ENCODE measurements at places on chromosomes 6 and 20.

GRCh38 chr6:37050045-37050853 is 44.8 kb downstream of the FGD2 start:
- no peak for DNase-seq

DNA sequence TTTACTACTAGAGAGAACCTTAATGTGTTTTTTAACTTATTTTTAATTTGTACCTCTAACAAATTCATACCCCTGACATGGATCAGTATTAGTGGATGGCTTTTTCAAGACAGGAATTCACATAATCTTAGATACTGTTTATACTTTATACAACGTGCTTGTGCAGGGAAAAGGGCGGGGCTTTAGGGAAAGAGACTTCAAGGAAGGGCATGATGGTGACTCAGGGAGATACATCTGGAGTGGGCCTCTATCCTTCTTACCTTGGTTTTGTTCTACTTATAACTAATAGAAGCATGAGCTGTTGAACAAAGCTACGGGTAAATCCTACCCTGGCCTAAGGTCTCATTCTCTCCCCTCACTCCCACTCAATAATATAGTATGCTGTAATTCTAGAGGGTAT is 160.8 kb downstream of the C6orf58 start:
- DNase-seq: no peak

DNA sequence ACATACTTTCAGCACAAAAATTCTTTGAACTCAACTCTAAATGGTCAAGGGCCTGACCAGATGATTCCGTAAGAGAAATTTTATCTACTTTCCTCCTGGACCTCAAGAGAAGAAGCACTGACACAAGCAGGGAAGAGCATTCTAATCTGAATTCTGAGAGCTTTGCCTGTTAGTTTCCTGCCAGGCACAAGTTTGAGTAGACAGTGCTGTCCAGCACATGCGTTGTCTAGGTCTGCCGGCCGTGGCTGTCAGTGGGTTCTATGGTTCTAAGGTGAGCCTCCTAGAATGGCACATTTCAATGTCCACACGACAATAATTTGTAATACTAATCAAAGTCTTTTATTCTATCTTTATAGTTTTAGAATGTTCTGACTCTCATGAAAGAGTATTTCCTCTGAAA is 91.9 kb downstream of the RFPL4B start:
- DNase-seq: no peak

DNA sequence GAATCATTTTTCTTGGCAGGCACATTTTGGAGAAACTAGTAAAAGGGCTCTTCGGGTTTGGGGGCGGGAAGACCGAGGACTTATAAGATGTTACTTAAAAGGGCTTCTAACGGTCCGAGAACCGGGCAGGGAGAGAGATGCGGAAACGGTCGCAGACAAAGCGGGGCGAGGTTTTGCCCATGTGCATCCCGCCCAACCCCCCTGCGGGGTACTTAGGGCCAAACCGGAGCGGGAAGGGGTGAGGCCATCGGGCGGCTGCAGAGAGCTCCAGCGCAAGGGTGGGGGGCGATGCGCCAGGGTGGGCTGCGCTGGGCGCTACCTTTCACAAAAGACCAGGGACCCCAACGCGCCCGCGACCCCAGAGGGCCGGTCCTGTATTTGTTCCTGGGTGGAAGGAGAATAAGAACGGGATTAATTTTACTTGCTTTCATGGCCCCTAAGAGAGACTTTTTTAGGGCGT is 616 bp downstream of the TUBB start:
- no peak for DNase-seq

- DNase-seq: no peak
These were observed 31.5 kb upstream of the ADTRP start for GRCh38 chr6:11810039-11810541.

- no peak for DNase-seq
These were observed 281.0 kb downstream of the SAMD5 start for GRCh38 chr6:147789430-147789947.

Data from stimulated activated CD8-positive, alpha-beta memory T cell treated with anti-CD3 and anti-CD28 coated beads, Interleukin-15, amount 100 ng/mL, for 1 hour (primary cell).